ENCODE measurements at places on chromosomes 4 and X. TPM values are rescaled to one million over a fixed set of nuclear protein-coding genes. Genes with fewer than 3 reads are reported as not detected.

The FAM184B gene
- total RNA-seq, result not detected

The ENPP6 gene
- not detected for total RNA-seq

The HHIP gene
- total RNA-seq, result not detected

The VCX2 gene
- not detected for total RNA-seq

The TRAM1L1 gene
- 1.3 TPM for total RNA-seq
